Globus pallidus (tissue), 1 donor: ENCODE measurements at places on chromosomes 3 and 15.

GRCh38 chr3:99805160-99805559 is 12.5 kb upstream of the CMSS1 start:
- no peak for DNase-seq

- no peak for DNase-seq
These were observed 102.1 kb downstream of the ASB7 start for GRCh38 chr15:100704281-100705055.

DNA sequence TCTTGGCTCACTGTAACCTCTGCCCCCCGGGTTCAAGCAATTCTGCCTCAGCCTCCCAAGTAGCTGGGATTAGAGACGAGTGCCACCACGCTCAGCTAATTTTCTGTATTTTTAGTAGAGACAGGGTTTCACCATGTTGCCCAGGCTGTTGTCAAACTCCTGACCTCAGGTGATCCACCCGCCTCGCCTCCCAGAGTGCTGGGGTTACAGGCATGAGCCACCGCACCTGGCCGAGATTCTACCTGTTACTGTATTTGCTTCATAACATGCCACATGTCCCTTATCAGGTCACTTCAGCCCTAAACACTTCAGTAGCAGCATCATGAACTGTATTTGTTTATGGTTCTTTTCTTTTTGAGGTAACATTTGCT is 7.5 kb upstream of the LCTL start:
- DNase-seq, result no peak

- DNase-seq, result no peak
These were observed 11.1 kb upstream of the ROPN1B start for GRCh38 chr3:125957674-125958510.

- DNase-seq, result no peak
These were observed 51.7 kb downstream of the CHSY1 start for GRCh38 chr15:101200181-101200580.

DNA sequence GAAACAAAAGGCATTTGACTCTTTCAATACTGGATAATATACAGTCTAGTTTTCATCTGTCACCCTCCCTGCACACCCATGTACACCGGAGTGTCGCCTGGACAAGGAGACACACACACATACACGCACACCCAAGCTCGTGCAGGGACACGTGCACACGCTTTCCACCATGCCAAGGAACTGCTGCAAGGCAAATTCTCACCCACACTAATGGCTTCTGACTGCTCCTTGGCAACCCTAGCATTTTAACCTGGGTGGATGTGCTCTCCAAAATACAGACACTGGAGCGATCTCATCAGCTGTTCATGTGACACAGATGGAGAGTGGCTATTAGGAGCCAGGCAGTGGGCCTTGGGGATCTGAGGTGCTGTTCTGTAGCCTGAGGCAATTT is 61.6 kb downstream of the MEIS2 start:
- DNase-seq, result no peak

GRCh38 chr15:52103217-52104207 is 9.1 kb downstream of the BCL2L10 start:
- DNase-seq, result no peak

GRCh38 chr3:69090021-69090420 is 5.3 kb downstream of the ARL6IP5 start:
- no peak for DNase-seq

DNA sequence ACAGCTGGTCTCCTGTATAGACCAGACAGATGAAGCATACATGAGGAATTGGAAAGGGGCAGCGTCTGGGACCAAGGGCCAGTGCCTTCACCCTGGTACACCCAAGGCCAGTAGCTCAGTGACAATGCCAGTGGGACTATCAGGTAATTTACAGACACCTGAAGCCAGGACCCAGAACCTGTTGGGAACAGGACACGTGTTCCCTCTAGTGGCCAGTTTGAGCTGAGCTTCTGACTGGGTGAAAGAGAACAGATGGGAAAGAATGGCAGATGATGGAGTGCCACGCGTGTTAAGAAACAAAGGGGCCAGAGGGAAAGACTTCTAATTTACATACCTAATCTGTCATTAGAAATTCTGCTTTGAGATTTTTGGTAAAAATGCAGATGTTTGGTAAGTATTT is 5.1 kb upstream of the SLC25A38 start:
- DNase-seq, result no peak
